ENCODE measurements at places on chromosomes 16 and 17.

DNA sequence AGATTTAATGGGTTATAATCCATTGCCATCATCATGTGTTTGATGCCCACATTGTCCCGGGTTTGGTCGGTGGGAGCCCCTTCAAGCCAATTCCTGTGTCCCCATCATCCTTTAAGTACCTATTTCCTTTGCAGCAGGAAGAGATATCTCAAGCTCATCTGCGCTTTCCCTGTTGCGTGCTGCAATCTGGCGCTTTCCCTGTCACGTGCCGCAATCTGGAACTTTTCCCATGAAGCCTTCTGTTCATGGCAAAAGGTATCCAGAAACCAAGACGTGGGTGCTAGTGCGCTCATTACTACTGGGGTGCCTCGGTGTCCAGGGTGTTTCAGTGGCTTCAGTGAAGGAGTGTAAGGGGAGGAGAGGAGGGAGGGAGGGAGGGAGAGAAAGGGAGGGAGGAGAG lies 174.6 kb upstream of the ZNF469 start:
- DNase-seq, result no peak

- peak; percentile 72 for DNase-seq
Observed at GRCh38 chr16:85659805-85660511, 28.8 kb downstream of the GINS2 start.

DNA sequence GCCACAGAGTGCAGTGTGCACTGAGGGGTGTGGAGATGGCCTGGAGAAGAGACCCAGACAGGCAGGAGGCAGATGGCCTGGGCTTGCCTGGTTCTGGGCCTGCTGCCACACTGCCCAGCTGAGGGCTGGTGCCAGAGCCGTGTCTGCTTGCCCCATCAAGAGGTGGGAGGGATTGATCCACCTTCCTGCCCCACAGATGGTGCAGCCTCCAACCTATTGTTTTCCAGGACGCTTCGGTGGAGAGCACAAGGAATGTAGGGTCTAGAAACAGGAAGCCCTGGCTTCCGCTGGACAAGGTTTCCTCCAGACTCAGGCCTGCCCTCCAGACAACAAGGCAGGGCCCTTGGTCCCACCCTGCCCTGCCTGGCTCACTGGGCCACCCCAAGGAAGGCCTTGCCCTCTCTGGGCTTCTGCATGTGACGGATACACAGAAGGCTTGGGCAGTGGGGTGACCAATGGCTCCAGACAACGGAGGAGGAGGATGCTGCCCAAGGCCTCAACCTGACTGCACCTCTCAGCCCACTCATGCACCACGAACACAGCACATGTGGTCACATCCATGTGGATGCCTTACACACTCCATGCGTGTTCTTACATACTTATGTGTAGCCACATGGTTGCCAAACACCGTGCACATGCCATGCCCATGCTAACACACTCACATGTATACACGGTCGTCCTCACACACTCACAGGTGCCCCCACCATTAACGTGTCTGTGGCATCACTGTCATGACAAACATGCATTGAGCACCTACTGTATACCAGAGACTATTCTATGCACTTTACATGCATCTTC lies 6.5 kb upstream of the CDH5 start:
- DNase-seq, result no peak

- no peak for DNase-seq
Observed at GRCh38 chr17:40407460-40407859, 10.2 kb downstream of the TOP2A start.

GRCh38 chr16:24688359-24688758 lies 41.1 kb upstream of the TNRC6A start:
- no peak for DNase-seq

- DNase-seq, result no peak
Observed at GRCh38 chr17:67076290-67076689, 31.9 kb downstream of the CACNG1 start.

- no peak for DNase-seq
Observed at GRCh38 chr16:75476817-75477216, 12.3 kb upstream of the TMEM170A start.

Data from globus pallidus (tissue), 1 donor.